ENCODE measurements at places on chromosomes 2 and 18.
A peak's percentile ranks its signal among the peaks of the same experiment; 100 is the strongest.

DNA sequence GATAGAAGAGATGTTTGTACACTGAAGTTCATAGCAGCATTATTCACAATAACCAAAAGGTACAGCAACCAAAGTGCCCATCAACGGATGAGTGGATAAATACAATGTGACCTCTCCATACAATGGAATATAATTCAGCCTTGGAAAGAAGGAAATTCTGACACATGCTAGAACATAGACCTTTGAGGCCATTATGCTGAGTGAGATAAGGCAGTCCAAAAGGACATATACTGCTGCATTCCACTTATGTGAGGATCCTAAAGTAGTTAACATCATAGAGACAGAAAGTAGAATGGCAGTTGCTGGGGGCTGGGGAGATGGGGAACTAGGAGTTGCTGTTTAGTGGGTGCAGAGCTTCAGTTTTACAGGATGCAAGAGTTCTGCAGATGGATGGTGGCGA, 38.2 kb upstream of the GLI2 start:
- no peak for DNase-seq

DNA sequence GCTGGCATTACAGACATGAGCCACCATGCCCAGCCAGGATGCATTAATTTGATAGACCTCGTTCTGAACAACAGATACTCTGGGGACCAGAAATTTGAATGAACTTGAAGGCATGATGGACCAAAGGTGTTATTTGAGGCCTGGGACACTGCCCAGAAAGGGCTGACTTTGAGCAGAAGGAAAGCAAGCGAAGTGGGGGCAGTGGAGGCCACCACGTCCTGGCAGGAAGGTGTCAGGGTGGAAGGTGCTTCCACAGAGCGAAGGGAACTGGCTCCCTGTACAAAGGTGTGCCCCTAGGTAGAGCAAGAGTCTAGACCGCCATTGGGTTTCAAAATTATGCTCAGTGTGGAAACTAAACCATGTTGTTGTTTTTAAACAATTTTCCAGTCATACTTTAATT, 23.9 kb downstream of the ZNF236 start:
- no peak for DNase-seq

- peak; percentile 35 for DNase-seq
Observed at GRCh38 chr2:176553685-176554100, 284.5 kb downstream of the MTX2 start.

- no peak for DNase-seq
Observed at GRCh38 chr2:69631402-69631801, 12.1 kb downstream of the AAK1 start.

Measured in naive thymus-derived CD8-positive, alpha-beta T cell (primary cell).